ENCODE measurements at places on chromosomes 16 and 17.

DNA sequence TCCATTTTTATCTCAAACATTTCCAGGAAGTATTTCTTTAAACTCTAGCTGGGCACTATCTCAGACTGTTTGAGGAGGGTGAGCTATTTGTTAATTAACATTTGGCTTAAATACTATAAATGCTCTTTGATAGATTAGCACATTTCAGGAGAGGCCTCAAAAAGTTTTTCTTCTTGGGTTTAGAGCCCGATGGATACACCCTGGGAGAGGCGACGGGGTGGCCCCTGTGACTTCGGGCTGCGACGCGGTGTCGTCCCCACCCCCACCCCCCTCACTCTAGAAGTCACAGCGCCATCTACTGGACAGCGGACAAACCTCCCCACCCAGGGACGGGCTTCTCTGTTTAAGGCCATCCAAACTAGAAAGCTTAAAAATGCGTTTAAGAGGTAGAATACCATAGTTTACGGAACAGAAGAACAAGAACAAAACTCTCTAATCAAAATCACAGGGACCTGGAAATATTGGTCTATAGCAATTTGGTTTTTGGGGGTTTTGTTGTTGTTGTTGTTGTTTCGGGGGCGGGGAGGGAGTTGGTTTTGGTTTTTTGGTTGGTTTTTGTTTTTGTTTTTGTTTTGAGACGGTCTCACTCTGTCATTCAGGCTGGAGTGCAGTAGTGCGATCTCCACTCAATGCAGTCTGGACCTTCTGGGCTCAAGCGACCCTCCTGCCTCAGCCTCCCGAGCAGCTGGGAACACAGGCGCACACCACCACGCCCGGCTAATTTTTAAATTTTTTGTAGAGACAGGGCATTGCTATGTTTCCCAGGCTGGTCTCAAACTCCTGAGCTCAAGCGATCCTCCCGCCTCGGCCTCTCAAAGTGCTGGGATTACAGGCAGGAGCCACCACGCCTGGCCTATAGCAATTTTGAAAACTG, 254.4 kb downstream of the C16orf95 start:
- peak; percentile 9 for DNase-seq

GRCh38 chr16:69607674-69608073, 41.9 kb downstream of the NFAT5 start:
- DNase-seq: no peak

GRCh38 chr16:546909-547770, 13.1 kb upstream of the PRR35 start:
- peak; percentile 65 for DNase-seq

GRCh38 chr16:27285676-27286196, 17.2 kb upstream of the NSMCE1 start:
- no peak for DNase-seq

- DNase-seq: no peak
Observed at GRCh38 chr17:15654886-15655561, 29.1 kb downstream of the TRIM16 start.

DNA sequence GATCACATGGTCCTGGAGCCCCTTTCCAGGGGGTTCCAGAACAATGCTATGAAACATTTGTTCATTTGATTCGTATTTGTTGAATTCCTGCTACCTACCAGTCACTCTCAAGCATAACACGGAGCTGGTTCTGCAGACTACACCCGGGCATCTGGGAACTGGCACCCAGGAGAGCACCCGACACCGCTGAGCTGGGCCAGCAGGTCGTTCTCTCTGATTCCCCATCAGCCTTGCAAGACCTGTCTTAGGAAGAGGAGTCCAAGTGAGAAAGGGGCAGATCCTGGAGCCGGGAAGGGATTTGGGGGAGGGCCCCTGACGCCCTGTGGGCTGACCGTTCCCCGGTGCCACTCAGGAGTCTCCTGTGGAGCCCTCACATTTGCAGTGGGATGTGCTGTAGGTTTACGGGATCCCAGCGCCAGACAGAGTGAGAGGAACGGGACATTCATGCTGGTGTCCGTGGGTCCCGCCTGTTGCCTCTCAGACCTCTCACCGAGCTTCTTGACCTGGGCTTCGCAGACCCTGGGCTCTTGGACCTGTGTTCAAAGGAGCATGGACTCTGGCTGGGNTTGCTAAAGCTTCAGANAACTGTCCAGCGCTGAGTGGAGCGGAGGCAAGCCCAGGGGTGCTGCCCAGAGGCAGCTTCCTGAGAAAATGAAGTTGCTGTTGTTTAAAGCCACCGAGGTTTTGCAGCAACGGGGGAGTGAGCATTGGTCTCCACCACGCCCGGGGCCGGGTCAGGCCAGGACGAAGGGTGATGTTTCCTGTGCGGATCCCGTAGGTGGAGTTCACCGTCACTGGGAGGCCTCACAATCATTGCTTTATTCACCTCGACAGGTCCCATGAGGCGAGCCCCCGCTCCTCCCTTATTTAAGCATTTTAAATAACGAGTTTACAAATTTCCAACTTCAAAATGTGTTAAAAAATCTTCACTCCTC, 49.2 kb downstream of the METRNL start:
- DNase-seq: no peak

DNA sequence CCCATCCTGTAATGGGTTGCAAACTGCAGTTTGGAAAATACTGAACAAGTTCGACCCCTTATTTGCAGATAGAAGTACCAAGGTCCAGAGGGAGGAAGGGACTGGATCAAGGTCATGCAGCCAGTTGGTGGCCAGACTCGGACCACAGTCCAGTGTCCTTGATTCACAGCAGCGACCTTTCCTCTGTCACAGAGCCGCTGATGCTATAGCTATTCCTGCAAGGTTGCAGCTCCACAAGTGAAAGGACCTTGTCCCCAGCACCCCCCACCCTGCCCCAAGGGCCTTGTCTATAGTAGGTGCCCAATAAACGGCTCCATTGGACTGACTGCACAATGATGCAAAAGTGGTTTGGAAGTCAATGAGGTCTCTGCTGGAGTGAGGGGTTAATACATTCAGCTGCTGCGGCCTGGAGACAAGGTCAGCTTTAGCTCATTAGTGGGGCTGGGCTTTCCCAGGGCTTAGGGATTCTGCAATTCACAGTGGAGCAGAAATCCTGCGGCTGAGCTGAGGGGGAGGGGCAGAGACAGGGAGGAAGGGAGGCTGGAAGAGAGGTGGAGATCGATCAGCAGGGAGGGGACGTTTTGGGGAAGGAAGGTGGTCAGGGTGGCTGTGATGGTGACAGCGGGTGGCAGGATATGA, 13.4 kb upstream of the CRHR1 start:
- no peak for DNase-seq

GRCh38 chr17:7463372-7463846, 16.0 kb downstream of the ZBTB4 start:
- DNase-seq: no peak

GRCh38 chr17:41063449-41063848, 2.2 kb downstream of the KRTAP2-4 start:
- DNase-seq: no peak

DNA sequence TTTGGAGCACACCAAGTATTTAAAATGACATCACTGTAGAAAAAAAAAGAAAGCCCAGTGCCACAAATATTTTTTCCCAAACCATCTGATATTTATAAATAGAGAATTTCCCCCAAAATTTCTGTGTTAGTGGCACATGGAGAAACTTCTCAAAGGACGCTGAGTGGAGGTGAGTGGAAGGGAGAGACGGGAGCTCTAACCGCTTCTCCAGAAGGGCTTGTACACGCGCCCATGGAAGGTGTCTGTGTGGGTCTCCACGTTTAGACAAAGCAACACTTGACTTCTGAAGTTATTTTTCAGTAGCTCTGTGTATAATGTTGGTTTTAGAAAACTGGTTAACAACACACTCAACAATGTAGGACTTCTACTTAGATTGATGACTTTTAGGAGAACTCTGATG, 1.0 kb downstream of the MYOCD start:
- no peak for DNase-seq

- DNase-seq: peak; percentile 18
Observed at GRCh38 chr16:23803591-23804123, 32.1 kb upstream of the PRKCB start.

DNA sequence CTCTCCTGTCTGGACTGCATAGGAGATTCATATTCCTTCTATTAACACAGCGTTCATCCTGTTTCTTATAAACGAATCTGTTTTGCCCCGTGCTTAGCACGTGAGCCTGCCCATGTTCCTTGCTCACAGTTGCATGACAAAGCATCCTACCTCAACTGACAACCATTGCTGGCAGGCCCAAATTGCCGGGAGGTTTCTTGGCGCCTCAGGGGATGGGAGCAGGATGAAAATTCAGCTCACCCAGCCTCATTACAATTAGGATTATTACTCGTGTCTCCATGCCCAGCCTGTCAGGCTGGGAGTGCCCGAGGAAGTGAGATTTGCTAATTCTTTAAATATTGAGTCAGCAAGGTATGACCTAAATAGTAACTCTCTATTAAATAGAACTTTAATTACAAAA, 36.7 kb upstream of the HELZ start:
- no peak for DNase-seq

DNA sequence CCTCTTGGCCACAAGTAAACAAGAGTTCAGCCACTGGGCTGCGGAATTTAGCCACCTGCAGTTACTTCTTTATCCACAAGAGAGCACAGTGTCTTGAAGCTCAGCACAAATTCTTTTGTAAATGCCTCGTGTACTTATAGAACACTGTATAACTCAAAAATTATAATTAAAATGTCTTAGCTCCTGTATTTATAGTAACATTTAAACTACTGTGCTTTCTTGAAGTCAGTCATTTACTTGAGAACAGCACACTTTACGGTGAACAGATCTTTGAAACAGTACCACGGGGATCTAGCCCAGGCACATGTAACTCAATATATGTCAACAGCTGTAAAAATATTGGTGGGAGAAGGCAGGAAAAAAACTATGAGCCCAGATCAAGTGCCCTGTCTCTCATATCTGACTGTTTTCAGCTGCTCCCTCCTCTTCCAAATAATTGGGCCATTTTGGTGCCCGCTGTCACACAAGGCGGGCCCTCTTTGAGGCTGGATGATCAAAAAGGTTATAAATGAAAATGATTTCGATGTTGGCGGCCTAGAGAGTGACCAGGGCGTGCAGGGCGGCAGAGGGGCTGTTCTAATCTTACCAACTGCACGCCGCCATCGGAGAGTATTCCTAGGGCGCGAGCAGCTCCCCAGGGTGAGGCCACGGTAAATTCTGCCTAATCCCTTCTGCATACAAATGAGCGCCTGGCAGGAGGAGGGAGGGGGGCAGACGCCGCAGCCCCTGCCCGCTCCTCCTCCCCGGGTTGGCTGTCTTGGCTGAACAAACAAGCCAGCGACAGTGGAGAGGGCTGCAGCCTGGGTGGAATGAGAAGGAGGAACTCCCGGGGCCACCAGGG, 183.2 kb downstream of the C16orf78 start:
- DNase-seq: peak; percentile 65

GRCh38 chr16:47467501-47467900, 6.4 kb downstream of the PHKB start:
- DNase-seq: no peak

GRCh38 chr17:49680314-49680713, 2.4 kb upstream of the SPOP start:
- DNase-seq: no peak

- no peak for DNase-seq
Observed at GRCh38 chr17:43958748-43959352, 5.1 kb upstream of the PYY start.

GRCh38 chr17:65743308-65743655, 181.8 kb upstream of the AXIN2 start:
- no peak for DNase-seq

DNA sequence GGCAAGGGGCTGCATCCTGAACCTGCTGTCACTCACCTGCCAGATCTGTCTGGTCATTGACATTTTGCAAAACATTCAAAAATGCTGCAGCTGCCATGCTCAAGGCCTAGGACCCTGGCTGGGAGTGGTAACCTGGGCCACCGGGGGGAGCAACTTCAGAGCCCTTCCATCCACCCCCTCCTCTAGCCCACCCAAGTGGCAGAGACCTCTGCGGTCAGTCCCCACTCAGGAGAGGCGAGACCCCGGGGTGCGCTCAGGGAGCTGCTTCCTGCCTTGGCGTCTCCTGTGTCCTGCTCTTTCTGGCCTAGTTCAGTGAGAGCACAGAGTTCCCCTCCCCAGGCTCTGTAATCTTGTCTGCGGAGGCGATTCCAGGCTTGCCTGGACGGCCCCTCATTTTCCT, 108.8 kb downstream of the CCDC182 start:
- no peak for DNase-seq

DNA sequence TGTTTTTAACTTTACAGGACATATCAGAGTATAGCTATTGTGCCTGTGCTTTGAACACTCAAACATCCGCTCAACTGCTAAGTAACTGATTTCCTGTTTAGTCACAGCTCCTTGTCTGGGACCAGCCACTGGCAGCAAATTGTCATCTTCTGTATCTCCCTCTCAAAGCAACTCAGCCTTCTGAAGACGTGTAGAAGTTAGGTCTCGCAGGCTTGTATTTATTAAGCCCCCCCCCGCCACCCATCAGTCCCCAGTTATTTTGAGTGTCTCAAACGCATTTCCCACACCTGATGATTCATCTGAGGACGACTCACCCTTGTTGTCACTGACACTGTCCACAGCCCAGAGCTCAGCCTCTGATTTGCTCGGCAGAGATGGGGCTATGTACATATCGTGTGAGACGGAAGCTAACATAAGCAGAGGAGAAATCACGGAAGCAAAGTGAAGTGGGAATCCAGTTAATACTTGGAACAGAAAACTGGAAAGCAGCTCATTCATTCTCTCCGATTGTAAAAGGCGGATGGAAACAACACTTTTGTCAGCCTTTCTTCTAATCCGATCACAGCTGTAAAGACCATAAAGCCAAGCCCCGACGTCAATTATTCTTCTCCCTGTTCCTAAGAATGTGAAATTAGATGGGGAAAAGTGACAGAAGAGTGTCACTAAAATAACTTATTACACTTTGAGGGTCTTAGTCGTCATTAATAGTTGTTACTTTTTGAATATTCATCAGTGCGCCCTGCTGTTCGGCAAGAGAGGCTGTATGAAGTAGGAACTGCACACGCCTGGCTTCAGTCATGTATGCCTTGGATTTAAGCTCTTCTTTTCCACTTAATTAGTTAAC, 64.2 kb downstream of the PITPNC1 start:
- no peak for DNase-seq

DNA sequence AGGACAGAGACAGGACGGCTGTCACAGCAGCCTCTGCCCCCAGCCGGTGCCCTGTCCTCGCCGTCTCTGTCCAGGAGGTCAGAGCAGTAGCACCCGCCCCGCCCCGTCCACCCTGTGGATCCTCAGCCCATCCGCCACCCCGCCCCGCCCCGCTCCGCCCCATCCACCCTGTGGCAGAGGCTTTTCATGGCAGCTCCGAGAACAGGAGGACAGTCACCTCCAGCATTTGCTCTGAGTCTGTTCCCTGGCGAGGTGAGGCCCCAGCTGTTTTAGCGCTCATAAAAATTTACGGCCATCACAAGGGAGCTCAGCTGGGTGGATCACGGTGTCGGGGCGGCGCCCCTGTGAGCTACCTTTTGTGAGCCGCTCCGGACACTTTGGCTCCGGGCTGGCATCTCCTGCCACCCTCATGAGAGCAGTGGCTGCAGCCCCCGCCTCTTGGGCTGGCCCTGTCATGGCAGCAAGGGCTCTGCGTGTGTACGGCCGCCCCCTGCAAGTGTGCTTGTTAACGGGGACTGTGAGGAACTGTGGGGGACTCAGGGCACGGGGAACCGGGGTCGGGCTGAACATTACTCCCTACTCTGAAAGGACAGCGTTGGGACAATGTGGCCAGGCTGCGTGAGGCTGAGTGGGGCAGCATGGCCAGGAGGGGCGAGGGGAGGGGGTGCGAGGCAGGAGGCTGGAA, 32.3 kb upstream of the GNG13 start:
- DNase-seq: no peak

- no peak for DNase-seq
Observed at GRCh38 chr17:33973491-33973890, 281.6 kb upstream of the CCL2 start.
